ENCODE measurements at places on chromosomes 2 and 18.

DNA sequence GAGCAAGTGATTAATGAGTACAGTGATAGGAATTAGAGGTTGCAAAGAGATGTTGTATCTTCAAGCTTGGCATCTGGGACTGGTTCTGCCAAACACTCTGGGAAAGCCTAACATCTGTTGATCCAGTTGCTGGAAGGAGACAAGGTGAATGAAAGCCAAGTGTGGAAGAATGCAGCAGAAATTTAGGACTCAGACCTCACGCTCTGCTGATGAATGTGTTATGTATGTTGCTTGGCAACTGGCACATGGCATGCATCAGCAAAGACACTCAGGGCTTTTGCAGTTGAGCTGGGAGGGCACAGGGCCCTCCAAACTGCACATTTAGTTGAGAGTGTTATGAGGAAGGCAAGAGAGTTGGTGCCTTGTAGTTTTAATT lies 105.5 kb downstream of the COLEC12 start:
- no peak for DNase-seq

DNA sequence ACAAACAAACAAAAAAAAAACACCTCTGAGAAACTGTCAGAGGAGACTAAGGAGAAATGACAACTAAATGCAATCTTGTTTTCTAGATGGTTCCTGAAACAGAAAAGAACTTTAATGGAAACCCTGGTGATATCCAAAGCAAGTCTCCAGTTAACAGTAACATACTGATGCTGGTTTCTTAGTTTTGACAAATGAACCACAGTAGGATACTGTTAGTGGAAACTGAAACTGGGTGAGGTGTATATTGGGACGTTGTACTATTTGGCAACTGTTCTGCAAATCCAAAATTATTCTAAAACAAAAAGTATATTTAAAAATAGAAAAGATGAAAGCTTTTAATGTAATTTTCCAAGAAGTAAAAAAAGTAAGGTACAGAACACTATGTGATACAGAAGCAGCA lies 11.4 kb downstream of the SESTD1 start:
- DNase-seq, result no peak

- DNase-seq, result peak; percentile 71
Observed at GRCh38 chr2:104849618-104850141, 4.2 kb upstream of the POU3F3 start.

DNA sequence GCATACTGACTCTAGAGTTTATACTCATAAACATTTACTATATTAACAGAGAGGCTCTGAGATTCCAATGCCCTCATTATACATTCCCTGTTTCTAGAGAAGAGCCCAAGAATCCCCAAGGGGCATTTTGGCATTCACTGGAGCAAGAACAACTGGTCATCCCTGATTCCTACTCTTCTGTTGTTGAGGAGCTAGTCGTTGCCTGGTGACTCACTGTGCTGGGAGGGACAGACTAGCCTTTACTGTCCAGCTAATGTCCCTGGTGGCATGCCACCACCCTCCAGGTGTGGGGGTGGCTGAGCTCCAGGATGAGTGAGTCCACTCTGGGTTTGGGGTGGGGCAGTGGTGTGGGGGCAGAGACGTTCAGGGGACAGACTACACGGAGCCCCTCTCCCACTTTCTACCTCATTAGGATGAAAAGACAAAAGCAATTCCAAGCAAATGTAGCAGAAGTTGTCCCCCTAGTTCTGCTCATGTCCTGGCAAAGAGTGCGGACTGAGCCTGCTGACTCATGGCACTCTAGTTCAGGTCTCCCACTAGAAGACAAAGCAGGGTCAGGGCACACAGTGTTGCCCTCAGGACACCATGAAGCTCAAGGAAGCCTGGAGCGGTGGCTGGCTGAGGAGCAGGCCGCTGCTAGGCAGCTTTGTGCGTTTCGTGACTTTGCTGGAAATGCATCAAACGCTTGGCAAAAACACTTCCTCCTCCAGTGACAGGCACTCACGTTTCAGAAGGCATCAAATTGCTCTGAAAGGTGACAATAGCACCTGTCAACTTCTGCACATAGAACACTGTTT lies 49.4 kb downstream of the RHOB start:
- no peak for DNase-seq

All from stimulated activated CD4-positive, alpha-beta T cell treated with anti-CD3 and anti-CD28 coated beads, Interleukin-2, amount 100 ng/mL, for 48 hours (primary cell).